Sigmoid colon (tissue), 7 donors: ENCODE measurements at places on chromosomes 3 and 15. TPM values are rescaled to one million over a fixed set of nuclear protein-coding genes. Genes with fewer than 3 reads are reported as not detected.
A peak's percentile ranks its signal among the peaks of the same experiment; 100 is the strongest.

MYRIP gene
- 5.5 TPM for total RNA-seq

GRK7 gene
- total RNA-seq = not detected

GRCh38 chr15:52782514-52782913, 7.6 kb downstream of the ONECUT1 start:
- H3K27ac ChIP-seq = no peak overlapping the region
- peaks cover 71% of the 10 kb centered on the region for H3K27me3 ChIP-seq
- H3K36me3 ChIP-seq = no peaks in the 10 kb centered on the region
- no peak for DNase-seq
- peaks cover 30% of the 10 kb centered on the region for H3K4me1 ChIP-seq

DNA sequence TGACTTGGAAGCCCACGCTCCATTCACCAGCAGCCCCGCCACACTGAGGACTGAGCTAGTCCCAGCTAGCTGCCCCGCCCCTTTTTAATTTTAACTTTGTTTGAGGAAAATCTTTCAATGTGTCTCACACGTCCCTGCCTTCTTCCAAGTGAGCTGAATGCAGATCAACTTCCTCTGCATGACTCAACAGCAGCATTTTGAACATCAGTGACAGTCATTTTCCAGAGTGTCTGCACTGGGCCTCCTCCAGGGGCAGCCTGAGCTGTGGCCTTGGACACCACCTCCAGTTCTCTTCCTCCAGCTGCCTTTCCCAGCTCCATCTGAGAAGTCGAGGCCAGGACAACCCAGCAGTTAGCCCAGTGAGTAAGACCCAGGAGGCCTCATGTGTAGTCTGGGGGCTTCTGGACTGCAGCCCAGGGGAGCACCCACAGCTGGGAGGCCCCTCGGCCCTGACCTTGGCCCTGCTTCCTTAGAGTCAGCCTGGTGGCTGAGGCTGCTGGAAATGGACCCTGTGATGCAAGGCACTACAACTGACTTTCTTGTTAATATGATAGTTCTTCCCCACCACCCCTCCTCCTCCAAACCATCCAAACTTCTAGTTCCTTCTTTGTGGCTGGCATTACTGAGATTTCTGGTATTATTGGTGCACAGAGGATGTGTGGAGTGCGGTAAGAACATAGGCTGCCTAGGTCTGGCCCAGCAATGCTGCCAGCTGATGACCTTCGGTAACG, 21.4 kb upstream of the ESYT3 start:
- no peak overlapping the region for H3K4me3 ChIP-seq
- no peak for DNase-seq
- peaks cover 4% of the 10 kb centered on the region for H3K4me1 ChIP-seq
- H3K27me3 ChIP-seq = no peaks in the 10 kb centered on the region
- no peak overlapping the region for H3K27ac ChIP-seq

- no peak overlapping the region for H3K4me3 ChIP-seq
- H3K27me3 ChIP-seq = no peaks in the 10 kb centered on the region
These were observed 314.8 kb upstream of the CTDSPL start for GRCh38 chr3:37546876-37547275.

- no peaks in the 10 kb centered on the region for H3K27me3 ChIP-seq
- no peak overlapping the region for H3K27ac ChIP-seq
- no peak for DNase-seq
- H3K36me3 ChIP-seq = no peaks in the 10 kb centered on the region
- no peak overlapping the region for H3K4me3 ChIP-seq
These were observed 109.6 kb downstream of the FNDC3B start for GRCh38 chr3:172148702-172149565.

- H3K27ac ChIP-seq = no peak overlapping the region
- DNase-seq = no peak
- H3K4me3 ChIP-seq = no peak overlapping the region
- H3K27me3 ChIP-seq = no peaks in the 10 kb centered on the region
- H3K4me1 ChIP-seq = no peaks in the 10 kb centered on the region
These were observed 44.1 kb downstream of the CD200R1 start for GRCh38 chr3:112930771-112931170.

DNA sequence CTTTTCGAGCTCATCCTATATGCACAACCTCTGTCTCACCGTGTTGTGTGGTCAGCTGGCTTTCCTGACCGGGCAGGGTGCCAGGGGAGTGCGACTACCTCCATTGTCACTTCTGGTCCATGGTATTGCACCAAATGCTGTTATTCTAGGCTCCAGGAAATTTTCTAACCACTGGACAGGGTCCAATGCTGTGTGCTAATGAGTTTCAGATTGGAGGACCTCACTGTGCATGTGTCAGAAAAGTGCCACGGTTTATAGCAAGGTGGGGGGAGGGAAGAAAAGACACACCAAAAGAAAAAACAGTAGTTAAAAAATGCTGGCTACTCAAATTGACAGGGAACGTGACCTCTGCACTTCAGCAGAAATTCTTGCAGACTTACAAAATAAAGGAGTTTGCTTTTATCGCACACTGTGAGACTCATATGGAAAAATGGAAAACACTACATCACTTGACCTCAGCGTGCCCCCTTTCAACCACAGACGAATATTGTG, 480.1 kb downstream of the FOXP1 start:
- H3K36me3 ChIP-seq = no peaks in the 10 kb centered on the region
- H3K4me1 ChIP-seq = peaks cover 93% of the 10 kb centered on the region
- no peak overlapping the region for H3K4me3 ChIP-seq
- no peaks in the 10 kb centered on the region for H3K27me3 ChIP-seq
- H3K27ac ChIP-seq = peak overlapping the region; percentile 80
- peak; percentile 73 for DNase-seq

DNA sequence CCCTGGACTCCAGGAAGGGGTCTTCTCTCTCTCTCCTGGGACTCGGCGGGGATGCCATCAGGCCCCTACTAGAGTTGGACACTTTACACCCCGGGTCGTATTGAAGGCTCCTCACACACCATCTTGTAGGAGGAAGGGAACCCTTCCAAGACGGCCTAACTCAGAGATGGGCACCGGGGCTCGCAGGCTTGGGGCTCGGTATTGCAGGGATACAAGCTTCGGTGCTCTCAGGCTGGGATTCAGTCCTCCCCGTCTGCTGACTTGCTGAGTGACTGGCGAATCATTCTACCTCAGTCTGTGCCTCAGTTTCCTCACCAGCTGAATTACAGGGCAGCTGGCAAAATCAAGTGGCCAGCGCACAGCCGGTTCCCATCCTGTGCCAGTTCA, 419 bp upstream of the CALML4 start:
- DNase-seq = no peak
- H3K4me3 ChIP-seq = peak overlapping the region; percentile 23
- H3K27me3 ChIP-seq = no peaks in the 10 kb centered on the region
- peak overlapping the region; percentile 61 for H3K27ac ChIP-seq
- H3K4me1 ChIP-seq = no peaks in the 10 kb centered on the region

GRCh38 chr3:191369616-191370010, 39.3 kb upstream of the UTS2B start:
- H3K27me3 ChIP-seq = no peaks in the 10 kb centered on the region
- no peak for DNase-seq
- peak overlapping the region; percentile 12 for H3K27ac ChIP-seq
- H3K36me3 ChIP-seq = peaks cover 14% of the 10 kb centered on the region
- peaks cover 11% of the 10 kb centered on the region for H3K4me1 ChIP-seq
- H3K4me3 ChIP-seq = no peak overlapping the region

GRCh38 chr3:49098910-49099630, 5.2 kb upstream of the QRICH1 start:
- no peaks in the 10 kb centered on the region for H3K27me3 ChIP-seq
- H3K36me3 ChIP-seq = peaks cover 32% of the 10 kb centered on the region
- no peak overlapping the region for H3K4me3 ChIP-seq
- no peak overlapping the region for H3K27ac ChIP-seq
- peaks cover 20% of the 10 kb centered on the region for H3K4me1 ChIP-seq

DNA sequence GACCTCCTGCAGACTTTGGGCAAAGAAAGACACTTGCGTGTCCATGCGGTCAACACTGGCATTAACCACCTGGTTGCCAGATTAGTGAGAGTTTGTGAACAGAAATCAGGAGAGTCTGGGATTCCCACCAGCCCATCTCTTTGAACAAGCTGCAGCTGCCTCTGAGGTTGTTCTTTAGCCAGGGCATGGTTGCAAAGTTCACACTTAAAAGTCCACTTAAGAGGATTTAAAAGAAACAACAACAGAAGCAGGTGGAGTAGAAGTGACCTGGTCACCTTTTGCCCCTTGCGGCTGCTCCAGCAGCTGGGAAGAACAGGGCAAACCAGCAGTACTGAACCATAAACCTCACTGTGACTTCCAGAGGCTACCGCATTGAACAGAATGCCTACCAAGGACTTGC, 97.3 kb downstream of the FOXB1 start:
- no peaks in the 10 kb centered on the region for H3K4me1 ChIP-seq
- H3K27ac ChIP-seq = no peak overlapping the region
- no peak overlapping the region for H3K4me3 ChIP-seq
- no peaks in the 10 kb centered on the region for H3K36me3 ChIP-seq
